ENCODE measurements at places on chromosomes 6 and 20.

DNA sequence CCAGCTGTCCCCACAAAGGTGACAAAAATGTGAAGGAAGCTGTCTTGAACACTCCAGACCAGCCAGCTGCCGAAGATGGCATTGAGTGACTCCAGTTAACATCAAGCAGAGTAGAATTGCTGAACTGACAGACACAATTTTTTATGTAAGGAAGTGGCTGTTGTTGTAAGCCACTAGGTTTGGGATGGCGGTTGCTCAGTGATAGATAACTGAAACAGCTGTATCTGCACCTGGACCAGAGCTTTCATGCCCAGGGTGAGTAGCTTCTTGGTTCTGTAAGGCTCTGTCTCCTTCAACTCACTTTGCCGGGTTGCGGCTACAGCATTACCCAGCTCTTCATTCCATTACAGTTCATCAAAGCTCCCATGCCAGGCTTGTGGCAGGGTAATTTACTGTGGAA is 49.7 kb upstream of the DDR1 start:
- DNase-seq: no peak

DNA sequence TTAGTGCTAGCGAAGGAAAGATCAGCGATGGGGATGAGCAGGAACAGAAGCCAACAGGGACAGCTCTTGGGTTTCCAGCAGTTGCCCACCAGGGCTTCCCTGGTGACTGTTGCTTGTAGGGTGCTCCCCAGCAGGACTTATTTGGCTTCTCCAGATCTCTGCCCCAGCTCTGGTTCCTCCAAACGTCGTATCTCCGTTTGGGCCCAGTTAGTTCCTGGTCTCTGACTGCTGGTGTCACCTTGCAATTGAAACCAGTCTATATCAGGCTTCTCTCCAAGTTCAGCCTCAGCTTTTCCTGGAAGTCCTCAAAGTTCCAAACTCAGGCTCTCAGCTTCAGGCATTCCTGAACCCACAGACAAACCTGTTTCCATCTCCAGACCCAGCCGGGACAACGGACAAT is 70.8 kb upstream of the NXT1 start:
- DNase-seq: no peak

DNA sequence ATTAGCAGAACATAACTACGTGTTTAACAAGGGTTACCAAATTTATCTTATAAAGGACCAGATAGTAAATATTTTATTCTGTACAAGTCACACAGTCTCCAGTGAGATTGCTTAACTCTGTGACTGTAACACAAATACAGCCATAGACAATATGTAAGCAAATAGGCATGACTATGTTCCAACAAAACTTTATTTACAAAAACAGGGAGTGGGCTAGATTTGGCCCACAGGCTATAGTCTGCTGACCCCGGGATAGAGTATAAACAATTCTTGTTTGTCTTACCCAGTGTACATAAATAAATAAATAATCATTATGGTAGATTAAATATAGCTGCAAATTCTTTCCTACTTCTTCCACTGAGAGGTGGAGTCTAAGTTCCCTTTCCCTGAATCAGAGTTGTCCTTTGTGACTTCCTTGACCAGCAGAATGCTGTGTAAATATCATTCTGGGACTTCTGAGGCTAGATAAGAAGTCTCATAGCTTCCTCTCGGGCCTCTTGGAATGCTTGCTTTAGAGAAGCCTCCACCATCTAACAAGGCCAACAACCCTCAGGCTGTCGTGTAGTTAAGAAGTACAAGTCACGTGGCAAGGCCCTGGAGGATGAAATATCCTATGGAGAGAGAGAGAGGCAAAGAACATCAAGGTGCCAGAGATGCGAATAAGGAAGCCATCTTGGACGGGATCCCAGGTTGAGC is 59.1 kb upstream of the TMEM244 start:
- DNase-seq: no peak

GRCh38 chr6:11653028-11653583 is 115.6 kb downstream of the TMEM170B start:
- no peak for DNase-seq

DNA sequence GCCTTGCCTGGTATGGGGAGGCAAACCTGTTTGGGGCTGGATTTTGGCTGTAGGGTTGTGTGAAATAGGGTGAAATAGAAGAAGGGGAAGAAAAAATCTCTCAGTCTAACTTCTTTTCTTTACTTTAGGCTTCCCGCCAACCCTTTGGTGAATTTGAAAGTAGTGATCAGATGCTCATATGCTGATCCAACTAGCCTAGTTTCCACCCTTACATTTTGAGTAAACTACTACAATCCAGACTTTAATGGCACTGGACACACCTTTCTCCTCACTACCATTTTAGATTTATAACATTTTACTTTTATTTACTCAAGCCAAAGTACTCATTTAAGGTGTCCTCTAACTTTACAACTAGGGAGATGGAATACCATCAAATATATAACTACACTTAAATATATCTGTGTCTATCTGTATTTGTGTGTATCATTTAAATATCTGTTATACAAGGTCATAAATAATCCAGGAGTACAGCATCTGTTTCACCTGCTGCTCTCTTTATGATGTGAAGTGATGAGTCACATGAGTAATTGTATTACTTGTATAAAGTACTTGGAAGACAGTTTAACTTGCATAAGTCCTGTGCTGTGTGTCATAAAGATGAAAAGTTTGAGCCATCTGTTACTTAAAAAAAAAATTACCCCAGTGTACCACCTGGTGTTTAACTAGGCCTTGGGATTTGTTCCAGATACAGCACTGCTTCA is 172.1 kb downstream of the CDKAL1 start:
- no peak for DNase-seq

- no peak for DNase-seq
Measured at GRCh38 chr6:6926856-6927255, 180.9 kb upstream of the RREB1 start.
